ENCODE measurements at places on chromosomes 7 and 10.

GRCh38 chr10:95963202-95963990 is 55.6 kb downstream of the CC2D2B start:
- no peak for DNase-seq

DNA sequence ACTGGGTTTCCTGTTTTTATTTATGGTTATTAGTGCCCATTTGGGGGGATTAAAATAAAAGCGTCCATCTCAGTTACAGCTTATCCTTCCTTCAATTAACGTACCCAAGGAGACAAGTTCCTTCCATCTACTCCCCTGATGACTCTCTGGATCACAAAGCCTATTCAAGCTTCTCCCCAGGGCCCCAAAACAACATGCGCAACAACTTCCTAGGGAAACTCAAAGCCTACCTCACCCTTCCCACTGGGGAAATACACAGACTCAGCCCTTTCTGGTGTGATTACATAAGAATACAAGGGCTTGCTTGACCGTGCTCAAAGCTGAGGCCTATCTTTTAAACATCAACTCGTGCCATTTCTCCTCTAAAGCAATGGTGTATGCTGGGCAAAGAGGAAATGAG is 112.4 kb downstream of the CDK6 start:
- DNase-seq, result no peak

DNA sequence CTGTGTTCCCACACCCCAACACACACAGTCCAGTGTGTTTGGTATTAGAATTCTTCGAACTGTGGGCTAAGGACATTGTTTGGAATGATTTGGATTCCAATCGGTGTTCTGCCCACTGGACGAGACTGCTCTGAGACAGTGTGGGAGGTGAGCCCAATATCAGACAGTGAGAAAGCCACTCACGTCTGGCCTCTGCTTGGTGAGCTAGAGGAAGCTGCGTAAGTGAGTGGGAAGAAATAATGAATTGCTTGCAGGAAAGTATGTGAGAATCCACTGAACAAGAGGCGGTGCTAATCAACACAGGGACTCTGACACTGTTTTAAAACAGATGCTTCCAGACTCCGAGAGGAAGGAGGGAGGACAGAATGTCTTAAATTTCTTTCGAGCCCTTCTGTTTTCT is 675.0 kb upstream of the ANKRD30A start:
- peak; percentile 9 for DNase-seq

DNA sequence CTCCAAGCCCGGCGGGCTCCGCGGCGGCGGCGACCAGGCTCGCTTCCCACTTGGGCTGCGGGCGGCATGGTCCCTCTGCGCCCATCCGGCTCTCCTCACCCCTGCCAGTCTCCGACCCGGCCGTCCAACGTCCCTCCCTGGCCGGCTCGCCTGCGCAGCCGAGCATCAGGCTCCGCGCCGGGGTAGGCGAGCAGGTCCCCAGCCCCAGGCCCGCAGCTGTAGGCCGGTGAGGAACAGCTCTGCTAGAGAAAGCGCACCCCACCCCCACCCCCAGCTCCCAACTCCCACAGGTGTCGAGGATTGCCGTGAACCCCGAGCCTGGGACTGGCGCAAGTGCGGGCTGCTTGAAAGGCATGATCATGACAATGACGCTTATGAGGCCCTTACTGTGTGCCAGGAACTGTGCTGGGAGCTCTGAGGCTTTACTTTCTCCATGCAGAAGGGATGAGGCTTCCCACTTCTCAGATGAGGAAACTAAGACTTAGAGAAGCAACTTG is 20.8 kb upstream of the PAX2 start:
- no peak for DNase-seq

- peak; percentile 45 for DNase-seq
Measured at GRCh38 chr10:62794306-62794705, 10.2 kb upstream of the ADO start.

GRCh38 chr10:123553810-123554430 is 112.2 kb upstream of the GPR26 start:
- no peak for DNase-seq

DNA sequence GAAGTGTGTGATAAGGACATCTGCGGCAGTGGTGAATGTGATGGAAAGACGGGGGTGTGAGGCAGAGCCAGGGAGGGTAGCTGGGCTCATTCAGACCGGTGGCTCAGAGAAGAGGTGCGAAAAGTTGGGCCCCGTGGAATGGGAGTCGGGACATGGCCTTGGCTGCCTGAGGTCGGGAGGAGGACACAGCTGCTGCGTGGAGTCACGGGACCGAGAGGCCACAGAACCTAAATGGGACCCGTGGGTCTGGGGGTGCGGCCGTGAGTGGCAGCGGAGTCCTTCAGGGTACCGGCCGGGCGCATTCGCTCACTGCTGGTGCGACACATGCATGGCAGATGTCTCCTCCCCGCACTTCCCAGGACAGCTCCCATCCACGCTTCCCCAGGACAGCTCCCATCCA is 22.9 kb upstream of the LARP4B start:
- DNase-seq, result no peak

DNA sequence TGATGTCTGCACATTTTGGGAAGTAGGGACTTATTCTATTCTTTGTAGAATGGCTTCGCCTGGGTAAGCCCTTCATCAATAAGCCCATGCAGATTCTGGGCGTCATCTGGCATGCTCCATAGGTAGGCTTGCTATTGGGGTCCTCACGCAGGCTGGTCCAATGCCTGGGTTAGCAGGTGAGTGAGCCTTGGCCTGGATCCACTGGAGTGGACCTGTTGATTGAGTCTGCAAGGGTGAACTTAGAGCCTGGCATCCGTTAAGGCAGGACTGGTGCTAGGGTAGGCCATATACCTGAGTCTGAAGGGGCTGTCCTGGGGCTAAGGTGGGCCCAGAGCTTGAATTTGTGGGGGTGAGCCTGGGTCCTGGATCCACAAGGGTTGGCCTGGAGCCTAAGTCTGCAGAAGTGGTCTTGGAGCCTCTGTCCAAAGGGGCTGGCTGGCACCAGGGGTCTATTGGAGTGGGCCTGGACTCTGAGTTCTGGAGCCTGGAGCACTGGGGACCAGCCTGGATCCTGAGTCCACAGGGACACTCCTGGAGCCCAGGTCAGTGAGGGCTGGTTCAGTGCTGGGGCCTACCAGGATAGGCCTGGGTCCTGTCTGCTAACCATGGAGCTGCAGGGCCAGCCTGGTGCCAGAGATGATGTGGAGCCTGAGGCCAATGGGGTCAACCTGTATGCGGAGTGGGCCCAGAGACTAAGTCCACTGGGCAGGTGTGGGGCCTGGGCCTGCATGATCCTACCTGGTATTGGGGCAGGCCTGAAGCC is 297.7 kb downstream of the PTPRN2 start:
- DNase-seq, result no peak

Measured in EL (cell line).